ENCODE measurements at places on chromosomes 3 and 15.
A peak's percentile ranks its signal among the peaks of the same experiment; 100 is the strongest.

DNA sequence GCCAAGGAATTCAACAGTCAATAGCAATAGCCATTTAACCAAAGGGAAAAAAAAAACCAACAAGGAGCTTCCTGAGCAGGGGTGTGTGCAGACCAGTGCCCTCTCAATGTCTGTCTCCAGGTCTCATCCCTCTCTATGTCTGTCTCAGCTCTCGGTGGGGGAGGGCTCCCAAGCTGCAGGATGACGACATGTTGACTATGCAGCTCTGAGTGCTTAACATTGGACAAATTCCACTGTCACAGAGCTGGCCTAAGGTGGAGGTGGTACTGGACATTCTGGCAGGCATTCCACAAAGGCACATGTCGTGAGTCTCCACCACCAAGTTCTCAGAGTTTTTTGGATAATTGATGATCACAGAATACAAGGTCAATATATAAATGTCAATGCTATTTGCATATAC is 2.0 kb upstream of the CAPN7 start:
- no peak for DNase-seq

DNA sequence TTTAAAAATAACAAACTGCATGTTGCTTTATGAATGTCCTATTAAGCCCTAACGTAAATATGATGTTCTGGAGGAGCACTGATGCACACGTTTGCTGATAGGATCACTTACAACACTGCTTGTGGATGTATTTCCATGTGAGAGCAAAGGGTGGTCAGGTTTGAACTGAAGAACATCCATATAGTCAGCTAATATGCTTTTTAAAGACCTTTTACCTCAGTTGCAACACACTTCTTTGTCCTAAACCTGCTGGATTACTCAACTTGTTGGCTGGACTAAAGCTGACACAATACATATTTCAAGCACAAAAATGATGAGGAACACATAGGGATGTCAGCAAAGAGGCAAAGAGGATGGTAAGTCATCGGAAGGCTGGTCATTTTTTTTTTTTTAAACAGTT is 186.6 kb downstream of the TIGIT start:
- no peak for DNase-seq

DNA sequence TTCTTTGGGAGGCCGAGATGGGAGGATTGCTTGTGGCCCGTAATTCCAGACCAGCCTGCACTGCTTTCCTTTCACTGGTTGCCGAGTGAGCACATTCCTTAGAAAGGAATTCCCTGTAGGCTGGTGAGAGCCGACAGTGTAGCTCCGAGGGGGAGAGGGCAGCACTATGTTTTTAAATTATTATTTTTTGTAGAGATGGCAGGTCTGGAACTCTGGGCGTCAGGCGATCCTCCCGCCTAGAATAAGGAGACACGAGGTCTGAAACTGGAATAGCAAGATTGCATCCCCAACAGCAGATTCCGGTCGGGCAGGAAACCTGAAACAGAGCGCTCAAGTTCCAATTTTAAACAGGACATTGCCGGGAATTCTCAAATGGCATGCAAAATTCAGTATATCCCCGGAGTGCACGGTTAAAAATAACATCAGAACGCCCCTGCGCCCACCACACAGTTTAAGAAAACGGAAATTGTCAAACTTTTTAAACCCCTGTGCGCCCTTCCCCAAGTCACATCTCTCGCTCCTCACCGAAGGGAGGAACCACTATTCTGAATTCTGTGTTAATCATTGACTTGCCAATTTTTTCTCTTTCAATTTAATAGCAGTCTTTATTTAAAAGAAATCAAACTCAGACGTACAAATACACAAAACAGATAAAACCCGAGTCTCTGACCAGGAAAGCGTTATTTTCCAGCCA is 643 bp upstream of the RNU5B-1 start:
- DNase-seq, result peak; percentile 35

DNA sequence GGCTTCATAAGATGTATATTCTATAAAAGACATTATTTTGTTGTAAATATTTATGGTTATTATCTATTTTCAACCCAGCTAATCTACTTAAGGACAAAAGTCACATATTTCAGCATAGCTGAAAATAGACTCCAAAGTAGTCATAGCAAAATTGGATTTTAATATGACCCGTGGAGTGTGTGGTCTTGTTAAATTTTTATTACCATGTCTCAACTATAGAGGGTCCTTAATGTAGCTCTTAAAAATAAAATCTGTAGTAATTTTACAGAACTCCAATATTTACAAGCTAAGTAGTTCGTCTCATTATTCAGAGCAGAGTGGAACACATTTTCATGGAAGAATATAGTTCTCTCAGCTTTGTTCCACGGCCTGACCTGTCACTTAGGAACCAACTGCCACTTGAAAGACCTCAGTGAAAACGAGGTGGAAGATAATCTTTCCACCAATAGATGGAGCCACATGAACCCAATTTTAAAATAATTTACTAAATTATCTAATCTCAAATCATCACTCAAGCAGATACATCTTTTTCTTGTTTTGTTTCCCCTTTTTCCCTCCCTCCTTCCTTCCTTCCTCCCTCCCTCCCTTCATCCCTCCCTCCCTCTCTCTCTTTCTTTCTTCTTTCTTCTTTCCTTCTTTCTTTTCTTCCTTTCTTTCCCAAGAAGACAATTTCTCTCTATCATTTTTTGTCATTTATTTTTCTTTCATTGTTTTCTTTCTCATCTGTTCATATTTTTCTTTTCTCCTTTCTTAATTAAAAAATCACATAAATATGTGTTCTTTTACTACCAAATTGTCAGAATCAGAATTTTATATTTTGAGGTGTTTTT is 97.2 kb downstream of the CLDN1 start:
- DNase-seq, result no peak

DNA sequence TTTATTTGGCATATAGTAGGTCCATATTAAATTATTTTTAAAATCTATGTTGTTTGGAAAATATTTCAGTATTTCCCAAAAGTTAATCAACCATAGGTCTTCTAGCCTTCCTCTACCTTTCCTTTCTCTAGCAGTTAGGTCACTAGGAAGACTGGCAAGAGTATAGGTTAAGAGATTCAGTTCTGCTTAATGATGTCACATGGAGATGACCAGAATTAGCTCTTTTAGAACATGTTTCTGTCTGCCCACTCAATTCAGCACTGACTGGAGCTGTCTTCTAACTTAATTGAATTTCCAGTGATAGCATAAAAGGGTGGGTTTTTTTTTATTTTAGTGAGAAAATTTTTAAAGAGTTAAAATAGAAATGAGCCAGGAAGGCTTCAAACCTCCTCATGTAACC is 23.8 kb upstream of the ZBED2 start:
- DNase-seq, result no peak

DNA sequence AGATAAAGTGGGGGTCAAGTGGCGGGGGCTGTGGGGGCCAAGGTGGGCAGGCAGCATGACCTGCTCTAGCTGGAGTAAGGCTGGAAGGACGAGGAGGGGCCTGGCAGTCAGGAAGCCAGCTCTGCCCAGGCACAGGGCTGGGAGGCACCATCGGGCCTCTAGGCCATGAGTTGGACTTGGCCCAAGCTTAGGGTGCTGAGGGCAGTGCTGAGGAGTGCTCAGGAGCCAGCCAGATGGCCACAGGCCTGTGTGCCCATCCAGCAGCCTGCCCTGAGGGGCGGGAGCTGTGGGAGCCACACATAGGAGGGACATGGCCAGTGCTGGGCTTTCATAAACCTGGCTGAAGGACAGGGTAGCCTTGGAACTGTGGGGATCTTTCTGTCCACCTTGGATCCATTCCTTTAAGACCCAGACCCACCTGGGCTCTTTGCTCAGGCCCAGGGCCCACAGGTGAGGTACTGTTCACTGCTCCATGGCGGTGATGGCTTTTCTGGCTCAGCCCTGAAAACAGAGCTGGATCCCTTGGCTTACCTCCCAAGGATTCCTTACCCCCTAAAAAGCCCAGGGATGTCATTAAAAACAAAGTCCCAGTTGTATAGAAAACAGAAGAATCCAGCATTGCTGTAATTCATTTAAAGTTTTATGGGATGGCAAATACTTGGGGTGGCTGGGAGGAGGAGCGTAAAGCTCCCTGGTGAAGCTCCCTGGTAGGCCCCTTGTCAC is 137.0 kb downstream of the DNAJB8 start:
- no peak for DNase-seq

Measured in CD4-positive, alpha-beta T cell treated with Interleukin-17A for 4 hours (primary cell).